ENCODE measurements at places on chromosomes 5 and 9.

DNA sequence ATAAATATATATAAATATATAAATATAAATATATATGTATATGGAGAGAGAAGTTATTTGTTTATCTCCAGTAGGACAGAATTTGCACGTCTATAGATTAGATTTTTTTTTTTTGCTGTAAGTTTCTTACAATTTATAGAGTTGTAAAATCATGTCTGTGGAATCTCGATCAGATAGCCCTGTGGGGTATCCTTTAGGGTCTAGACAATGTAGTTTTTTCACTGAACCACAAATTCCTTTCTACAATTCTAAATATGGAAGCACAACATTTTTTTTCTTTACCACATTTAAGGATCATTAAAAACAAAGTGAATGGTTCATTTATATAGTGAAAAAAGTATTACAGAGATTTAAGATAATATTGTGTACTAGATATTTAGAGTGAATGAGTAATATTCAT, 384.2 kb upstream of the ZNF608 start:
- DNase-seq: no peak

DNA sequence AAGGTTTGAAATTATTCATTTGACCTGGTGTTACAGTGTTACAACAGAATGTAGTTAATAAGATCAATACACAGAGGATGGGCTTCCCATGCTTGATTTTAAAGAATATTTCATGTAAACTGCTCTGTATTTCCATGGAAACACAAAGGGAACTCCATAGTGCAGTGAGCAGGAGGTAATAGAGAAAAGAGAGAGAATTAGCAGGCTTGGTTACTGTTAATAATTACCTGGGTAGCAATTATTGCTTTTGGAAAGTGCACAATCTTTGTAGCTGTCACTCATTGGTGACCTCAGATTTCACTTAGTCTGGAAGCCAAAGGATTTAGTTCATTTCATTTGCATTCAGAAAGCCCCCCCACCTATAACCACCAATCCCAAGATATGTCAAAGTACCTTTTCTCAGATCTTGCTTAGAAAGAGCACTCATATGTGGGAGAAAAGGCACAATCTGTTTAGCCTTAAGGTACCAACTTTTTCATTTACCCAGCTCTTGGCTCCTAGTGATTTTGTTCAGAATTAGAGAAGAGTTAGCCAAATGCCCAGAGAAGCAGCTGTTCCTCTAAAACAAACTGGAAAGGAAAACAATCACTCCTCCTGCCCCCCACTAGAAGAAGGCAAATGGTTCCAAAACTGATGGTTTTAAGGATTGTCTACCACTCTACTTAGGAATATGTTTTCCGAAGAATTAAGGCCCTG, 234.5 kb upstream of the SLC24A2 start:
- DNase-seq: no peak

GRCh38 chr9:92740009-92740408, 24.6 kb downstream of the BICD2 start:
- DNase-seq: no peak

- DNase-seq: no peak
These were observed 38.8 kb downstream of the HK3 start for GRCh38 chr5:176860381-176860780.

DNA sequence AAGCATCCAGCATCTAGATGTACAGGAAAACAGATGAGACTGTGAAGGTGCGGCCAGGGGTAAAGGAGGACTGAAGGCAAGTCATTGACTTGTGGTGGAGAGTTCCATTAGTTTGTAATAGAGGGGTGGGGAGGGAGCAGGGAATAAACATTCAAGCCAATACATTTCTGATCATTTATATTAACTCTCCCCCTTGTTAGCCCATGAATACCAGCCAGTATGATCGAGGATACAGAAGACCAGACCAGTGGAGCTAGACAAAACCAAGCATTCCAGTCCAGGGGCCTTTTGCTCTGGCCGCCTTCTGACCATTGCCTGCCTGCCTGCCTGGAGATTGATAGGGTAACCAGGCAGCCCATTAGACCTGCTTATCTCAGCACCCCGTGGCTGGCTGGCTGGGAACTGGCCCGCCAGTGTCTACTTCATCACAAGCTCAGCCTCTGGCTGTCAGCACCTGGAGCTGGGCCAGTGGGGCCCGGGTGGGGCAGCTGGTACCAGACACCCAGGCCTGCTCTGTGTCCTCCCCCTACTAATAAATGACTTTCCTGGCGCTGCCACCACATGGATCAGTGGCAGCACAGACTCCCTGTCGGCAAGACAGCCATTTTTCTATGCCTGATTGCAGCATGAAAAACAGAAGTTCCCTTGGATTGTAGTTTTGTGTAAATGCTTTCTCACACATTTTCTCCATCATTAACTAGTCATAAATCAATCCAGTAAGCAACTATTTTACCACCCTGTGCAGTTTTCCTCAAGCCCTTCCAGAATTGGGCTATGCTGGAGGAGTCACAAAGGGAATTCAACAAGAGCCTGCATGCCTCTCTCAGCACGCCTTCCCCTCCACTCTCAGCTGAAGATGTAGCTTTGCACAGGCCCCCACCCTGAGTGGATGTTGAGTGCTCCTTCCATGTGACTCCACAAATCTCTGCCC, 181.3 kb downstream of the SNCAIP start:
- DNase-seq: peak; percentile 66

GRCh38 chr9:31519011-31519410, 865.4 kb upstream of the ACO1 start:
- DNase-seq: no peak

GRCh38 chr9:882416-882924, 41.0 kb downstream of the DMRT1 start:
- no peak for DNase-seq

GRCh38 chr9:75108571-75108970, 20.3 kb downstream of the OSTF1 start:
- DNase-seq: no peak

GRCh38 chr5:102924963-102925362, 169.9 kb downstream of the PAM start:
- DNase-seq: no peak

- DNase-seq: no peak
These were observed 14.9 kb downstream of the ADAMTS2 start for GRCh38 chr5:179330186-179330900.

- no peak for DNase-seq
These were observed 421.3 kb downstream of the TLE1 start for GRCh38 chr9:81268048-81268447.

- no peak for DNase-seq
These were observed 78.0 kb downstream of the AMBP start for GRCh38 chr9:114000063-114000454.

GRCh38 chr5:81776258-81776657, 25.4 kb upstream of the SSBP2 start:
- DNase-seq: no peak
